Umbilical cord (tissue), 2 donors: ENCODE measurements at places on chromosomes 16 and 17. TPM values are rescaled to one million over a fixed set of nuclear protein-coding genes. Genes with fewer than 3 reads are reported as not detected.

GRCh38 chr16:57616241-57616640 is 12.2 kb upstream of the ADGRG1 start:
- no peak for DNase-seq

The HOXB8 gene
- not detected for total RNA-seq

The RCVRN gene
- 1.9 TPM for total RNA-seq

The ARRB2 gene
- 3.1 TPM for total RNA-seq

The MRPL27 gene
- 19.5 TPM for total RNA-seq

DNA sequence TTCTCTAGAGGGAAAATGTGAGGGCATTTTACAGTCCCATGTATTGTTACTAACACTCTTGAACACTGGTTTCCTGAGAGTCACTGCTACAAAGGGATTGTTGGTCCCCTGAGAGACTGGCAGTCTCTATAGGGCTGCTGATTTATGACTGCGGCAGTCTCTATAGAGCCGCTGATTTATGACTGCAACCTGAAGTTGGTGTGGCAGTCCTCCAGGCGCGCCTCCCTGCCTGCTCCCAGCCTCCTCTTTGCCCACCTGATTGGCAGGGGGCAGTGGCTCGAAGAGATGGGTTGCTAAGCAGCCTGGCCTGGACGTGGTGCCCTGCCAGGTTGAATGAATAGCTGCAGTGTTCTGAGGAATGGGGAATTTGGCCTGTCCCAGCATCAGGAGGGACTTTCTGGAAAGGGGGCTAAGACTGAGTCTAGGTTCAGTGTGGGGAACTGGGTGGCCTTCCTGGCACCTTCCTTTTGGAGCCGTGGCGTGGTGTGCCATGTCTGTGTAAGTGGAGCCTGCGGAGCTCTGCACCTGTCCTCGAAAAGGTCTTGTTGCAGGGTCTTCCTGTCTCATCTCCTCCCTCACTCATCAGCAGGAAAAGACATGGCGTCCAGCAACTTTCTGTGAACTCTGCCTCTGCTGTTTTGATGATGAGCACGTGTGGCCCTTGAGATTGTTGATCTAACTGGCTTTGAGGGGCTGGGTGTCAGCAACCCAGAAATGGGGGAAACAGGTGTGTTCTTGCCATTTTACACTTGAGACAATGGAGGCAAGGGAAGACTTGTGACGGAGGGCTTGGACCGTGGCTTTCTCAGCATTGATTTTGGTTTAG is 24.9 kb downstream of the SAP30BP start:
- no peak for DNase-seq

GRCh38 chr17:42019509-42020404 is at the start of gene NKIRAS2:
NKIRAS2 (plus strand) TSS chr17:42020090; CDS start chr17:42021578, 1,488 bp downstream.
- DNase-seq: peak; percentile 92

GRCh38 chr16:56190677-56191155 is 573 bp upstream of the GNAO1 start:
- no peak for DNase-seq

DNA sequence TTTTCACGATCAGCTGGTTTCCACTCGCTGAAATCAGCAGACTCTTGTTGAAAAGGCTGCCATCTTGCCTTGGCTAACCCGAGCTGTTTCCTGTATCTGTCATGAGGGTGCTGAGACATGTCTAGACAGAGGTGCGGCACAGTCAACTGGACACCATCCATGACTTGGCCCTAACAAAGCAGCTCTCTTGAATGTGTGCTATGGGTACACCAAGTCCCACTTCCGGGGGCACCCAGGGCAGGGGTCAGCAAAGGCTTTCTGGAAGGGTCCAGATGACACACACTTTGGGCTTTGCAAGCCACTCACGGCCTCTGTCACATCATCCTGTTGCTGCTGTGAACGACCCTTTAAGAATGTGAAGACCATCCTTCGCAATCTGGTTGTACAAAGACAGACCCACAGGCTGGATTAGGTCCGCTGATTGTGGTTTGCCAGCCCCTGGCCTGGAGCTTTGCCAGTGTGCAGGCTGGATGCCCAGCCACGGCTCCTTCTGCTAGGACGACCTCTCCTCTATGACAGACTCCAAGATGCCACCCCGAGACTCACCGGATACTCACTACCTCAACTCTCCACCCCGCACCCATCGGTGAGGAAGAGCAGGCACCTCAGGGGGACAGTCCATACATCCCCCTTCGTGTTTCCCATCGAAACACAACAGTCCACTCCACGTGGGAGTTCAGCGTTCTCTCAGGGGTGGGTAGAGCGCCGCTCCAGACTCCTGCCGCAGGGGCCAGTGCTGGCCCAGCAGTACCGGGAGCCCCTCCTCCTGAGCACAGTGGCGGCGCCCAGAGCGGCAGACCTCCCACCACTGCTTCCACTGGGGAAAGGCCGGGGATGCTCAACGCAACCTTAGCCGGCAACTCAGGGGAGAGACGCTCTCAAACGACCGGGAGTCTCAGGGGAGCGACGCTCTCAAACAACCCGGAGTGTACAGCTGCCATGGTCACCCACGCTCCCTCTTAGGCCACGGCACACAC is 123.5 kb downstream of the ANKRD11 start:
- DNase-seq: no peak

DNA sequence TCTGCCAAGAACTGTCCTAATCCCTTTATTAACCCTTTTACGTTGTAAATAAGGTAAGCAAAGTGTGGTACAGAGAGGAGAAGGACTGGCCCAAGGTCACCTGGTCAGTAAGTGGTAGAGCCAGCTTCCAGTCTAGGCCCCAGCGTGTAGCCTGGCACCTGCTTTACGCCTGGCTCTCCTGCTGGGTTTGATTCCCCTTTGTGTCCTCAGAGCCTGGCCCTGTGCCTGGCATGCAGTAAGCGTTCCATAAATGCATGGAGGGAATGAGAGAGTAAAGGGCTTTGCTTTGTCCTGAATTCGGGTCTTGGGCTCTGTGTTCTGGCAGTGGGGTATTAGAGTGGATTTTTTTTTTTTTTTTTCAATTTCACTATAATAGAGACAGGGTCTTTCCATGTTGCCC is 62.7 kb downstream of the ABCC1 start:
- DNase-seq: no peak

- no peak for DNase-seq
These were observed 21.4 kb downstream of the GRIN2C start for GRCh38 chr17:74838274-74838673.

- no peak for DNase-seq
These were observed 11.1 kb upstream of the ATP2C2 start for GRCh38 chr16:84357191-84357651.

The ENO3 gene
- total RNA-seq: 12.0 TPM

DNA sequence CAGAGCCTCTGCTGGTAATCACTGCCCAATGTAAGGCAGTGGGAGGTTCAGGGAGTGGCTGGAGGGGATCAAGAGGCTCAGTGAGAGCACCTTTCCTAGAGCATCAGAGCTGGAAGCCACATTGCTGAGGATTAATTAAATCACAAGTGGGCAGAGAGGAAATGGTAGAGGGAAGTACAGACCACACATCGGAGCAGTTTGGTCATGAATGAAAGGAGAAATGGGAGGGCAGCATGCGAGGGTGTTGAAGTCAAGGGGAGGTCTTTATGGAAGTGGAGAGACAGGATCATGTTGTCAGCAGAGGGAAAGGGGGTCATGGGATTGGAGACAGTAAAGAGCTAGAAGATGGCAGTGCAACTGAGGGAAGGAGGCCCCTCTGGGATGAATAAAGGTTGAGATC is 2.3 kb downstream of the CCL17 start:
- DNase-seq: no peak

The CISD3 gene
- total RNA-seq: 2.2 TPM

The OR1A1 gene
- total RNA-seq: 5.5 TPM

GRCh38 chr17:68301438-68301959 is 10.2 kb downstream of the ARSG start:
- no peak for DNase-seq

DNA sequence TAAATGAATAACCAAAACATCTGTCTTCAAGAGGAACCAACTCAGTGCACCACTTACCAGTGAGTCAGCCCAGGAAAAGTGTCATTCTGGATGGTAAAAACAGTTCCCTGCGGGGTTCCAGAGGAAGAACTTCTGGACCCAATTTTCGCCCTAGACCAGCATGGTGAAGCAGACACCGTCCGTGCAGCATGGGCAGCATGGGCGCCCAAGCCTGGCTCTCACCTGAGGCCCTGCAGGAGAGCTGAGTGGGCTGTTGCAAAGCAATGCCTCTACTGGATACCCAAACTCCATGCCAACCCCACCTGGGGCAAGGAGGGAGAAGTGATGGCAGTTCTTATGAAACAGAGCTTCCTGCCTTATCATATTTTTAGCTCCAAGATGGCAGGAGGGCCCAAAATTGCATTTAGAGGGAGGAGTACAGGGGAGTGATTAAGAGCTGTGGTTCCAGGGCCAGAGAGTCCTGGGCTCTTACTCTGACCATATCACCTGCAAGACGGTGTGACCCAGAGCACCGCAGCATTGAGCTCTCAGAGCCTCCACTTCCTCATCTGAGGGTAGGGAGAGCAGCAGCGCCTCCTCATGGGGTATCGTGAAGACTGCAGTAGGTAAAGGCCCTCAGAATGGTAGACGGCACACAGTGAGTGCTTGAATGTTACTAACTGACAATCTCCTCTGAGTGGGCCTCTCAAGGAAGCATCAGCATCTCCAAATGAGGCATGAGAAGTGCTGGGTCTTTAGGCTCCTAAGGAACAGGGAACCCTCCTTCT is 16.6 kb upstream of the INPP5K start:
- DNase-seq: no peak

The KRT39 gene
- total RNA-seq: 2.4 TPM

The KRTAP1-5 gene
- total RNA-seq: not detected

DNA sequence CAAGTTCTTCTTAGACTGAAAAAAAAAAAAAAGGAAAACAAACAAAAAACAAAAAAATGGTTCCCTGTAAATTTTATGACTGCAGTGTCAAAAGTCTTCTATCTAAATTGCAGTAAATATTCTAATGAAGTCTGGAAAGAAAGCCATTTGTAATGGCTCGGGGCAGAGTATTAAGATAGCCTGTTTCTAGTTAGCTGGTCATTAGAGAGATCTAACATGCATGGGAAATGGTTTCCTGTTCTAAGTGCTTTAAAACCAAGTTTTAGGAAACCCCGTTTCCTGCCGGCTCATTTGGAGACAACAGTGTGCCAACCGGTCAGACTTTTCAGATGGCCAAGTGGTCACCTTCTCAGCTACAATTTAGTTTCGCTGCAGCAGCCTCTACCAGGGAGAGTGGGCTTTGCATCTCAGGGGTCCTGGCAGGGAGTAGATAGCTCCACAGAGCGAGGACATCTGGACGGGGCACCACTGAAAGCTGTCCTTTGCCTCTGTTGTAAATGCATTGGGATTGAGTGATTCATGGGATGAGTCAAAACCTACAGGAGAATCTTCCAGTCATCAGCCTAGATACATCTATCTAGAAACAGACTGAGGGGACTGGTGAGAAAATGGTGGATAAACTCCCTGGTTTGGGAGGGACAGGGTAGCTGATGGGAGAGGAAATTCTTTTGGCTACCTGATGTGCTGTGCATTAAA is 473.2 kb upstream of the SALL1 start:
- no peak for DNase-seq

- no peak for DNase-seq
These were observed 2.0 kb upstream of the GLG1 start for GRCh38 chr16:74608944-74609343.

DNA sequence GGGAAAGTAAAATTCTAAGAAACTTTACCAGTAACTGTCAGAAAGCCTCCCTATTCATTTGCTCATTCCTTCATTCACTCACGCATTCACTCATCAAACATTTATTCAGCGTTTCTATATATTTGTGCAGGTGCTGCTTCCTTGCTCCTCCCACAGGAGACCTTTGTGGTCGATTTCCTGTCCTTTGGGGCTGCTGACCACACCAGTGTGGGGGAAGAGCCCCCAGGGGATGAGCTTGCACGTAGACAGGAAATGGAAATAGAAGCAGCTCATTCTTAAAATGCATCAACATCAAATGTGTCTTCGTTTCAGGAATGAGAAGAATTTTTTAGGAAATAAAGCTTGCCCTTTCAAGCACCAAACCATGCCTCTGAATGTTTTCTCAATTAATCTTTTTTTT is 9.6 kb downstream of the PIK3R6 start:
- DNase-seq: peak; percentile 40

GRCh38 chr17:19502517-19502916 is 31.1 kb upstream of the SLC47A1 start:
- no peak for DNase-seq

DNA sequence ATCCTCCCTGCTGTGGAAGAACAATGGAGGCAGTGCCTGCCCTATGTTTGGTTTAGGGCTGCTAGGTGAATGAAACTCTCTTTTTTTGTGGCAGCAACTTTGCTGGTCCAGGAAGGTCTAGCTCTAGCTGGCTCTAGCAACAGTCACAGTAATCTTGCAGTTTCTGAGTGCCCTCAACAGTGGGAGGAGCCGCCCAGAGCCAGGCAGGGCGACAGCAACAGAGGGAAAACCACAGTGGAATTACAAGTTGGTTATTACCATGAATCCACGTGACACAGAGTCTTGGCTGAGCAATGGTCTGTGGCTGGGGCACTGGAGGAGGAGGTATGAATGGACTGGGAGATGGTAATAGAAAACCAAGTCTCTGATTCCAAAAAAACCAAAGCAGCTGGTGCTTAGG is 10.3 kb downstream of the HSPB9 start:
- DNase-seq: no peak
